Muscle of leg (tissue), 16 donors: ENCODE measurements at places on chromosomes 2 and 18. TPM values are rescaled to one million over a fixed set of nuclear protein-coding genes. Genes with fewer than 3 reads are reported as not detected.

- no peaks in the 10 kb centered on the region for H3K27me3 ChIP-seq
- H3K4me3 ChIP-seq, result no peak overlapping the region
- DNase-seq, result no peak
- H3K27ac ChIP-seq, result no peak overlapping the region
- no peaks in the 10 kb centered on the region for H3K4me1 ChIP-seq
- peaks cover 8% of the 10 kb centered on the region for H3K36me3 ChIP-seq
Measured at GRCh38 chr2:60891180-60891579, 9.8 kb downstream of the REL start.

DNA sequence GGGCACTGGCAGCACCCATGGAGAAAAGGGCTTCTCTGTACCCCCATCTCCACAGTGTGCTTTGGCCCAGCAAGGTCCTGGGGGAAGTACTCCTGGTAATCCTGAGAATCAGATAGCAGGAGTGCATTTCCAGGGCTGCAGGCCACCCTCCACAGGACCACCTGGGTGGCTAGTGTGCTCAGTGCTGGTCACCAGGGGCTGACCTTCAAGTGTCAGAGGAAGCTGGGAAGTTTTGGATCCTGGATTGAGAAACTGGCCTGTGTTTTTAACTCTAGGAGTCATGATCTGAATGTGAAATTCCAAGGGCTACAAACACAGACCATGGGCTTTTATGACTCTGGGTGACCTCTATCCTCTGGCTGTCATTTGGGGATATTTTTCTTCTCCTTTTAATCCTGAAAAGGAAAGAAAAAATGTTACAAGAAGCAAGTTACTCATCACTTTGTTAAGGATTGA, 9.3 kb downstream of the RHOB start:
- H3K27me3 ChIP-seq, result peaks cover 4% of the 10 kb centered on the region
- H3K4me3 ChIP-seq, result no peak overlapping the region
- DNase-seq, result no peak
- H3K4me1 ChIP-seq, result peaks cover 12% of the 10 kb centered on the region
- H3K36me3 ChIP-seq, result no peaks in the 10 kb centered on the region

DNA sequence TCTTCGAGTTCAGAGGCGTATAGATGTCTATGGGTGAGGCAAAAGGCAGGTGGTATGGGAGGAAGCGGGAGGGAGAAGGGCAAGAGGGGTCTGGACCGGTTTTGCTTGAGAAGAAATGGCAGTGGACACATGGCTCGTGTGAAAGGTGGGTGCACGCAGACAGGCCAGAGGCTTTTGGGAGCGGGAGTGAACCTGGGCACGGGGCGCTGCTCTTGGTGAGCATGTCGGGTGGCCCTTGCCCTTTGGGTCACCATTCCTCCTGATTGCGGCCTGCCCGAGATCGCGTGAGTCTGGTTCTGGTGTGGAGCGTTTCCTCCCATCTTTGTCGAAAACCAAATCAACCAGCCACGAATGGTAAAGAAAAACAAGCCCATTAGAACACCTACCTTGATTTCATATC, 12.6 kb downstream of the LDLRAD4 start:
- no peak overlapping the region for H3K4me3 ChIP-seq
- peaks cover 20% of the 10 kb centered on the region for H3K4me1 ChIP-seq
- H3K36me3 ChIP-seq, result no peaks in the 10 kb centered on the region
- DNase-seq, result no peak

DNA sequence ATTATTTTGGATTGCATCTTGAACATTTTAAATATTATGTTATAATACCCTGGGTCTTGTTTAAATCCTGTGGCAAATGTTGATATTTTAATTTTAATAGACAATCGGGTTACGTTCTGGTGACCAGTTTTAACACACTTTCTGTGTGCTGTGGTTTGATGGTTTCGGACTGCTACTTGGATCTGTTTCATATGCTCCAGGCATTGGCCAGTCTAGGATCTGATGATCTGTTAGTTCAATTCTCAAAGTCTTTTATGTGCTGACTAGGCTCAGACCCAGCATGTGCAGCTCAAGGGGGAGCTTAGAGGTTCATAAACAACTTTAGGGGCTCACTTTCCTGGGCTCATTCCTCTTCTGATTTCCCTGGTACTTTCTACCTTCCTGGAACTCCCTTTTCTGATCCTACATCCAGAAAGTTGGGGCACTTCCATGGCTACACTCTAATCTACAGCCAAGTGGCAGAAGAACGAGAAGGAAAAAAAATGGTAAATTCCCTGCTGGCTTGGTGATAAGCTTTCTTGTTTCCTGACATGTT, 5.0 kb upstream of the ZBTB14 start:
- peaks cover 6% of the 10 kb centered on the region for H3K27me3 ChIP-seq
- H3K27ac ChIP-seq, result no peak overlapping the region
- H3K4me3 ChIP-seq, result no peak overlapping the region
- DNase-seq, result no peak
- H3K4me1 ChIP-seq, result no peaks in the 10 kb centered on the region
- no peaks in the 10 kb centered on the region for H3K36me3 ChIP-seq

DNA sequence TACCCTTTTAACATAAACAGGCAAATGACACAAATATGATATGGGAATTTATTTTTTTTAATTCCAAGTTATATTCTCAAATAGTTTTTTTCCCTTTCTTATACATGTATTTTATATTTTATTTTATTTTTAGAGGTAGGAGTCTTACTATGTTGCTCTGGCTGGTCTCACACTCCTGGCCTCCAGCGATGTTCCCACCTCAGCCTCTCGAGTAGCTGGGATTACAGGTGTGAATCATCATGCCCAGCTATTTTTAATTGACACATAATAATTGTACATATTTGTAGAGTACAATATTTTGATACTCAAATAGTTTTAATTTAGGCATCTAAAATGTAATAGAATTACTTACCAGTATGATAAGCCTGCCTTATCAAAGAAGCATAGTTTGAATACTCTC, 12.2 kb downstream of the BAZ2B start:
- no peak overlapping the region for H3K4me3 ChIP-seq
- no peaks in the 10 kb centered on the region for H3K27me3 ChIP-seq
- no peak for DNase-seq
- no peak overlapping the region for H3K27ac ChIP-seq

- DNase-seq, result no peak
- H3K36me3 ChIP-seq, result no peaks in the 10 kb centered on the region
- no peak overlapping the region for H3K27ac ChIP-seq
- H3K4me1 ChIP-seq, result no peaks in the 10 kb centered on the region
- no peak overlapping the region for H3K4me3 ChIP-seq
Measured at GRCh38 chr2:141570474-141571131, 560.2 kb downstream of the LRP1B start.

GRCh38 chr2:221997100-221997499, 301.7 kb downstream of the PAX3 start:
- H3K27me3 ChIP-seq, result no peaks in the 10 kb centered on the region
- no peak overlapping the region for H3K27ac ChIP-seq
- H3K36me3 ChIP-seq, result no peaks in the 10 kb centered on the region
- H3K4me1 ChIP-seq, result no peaks in the 10 kb centered on the region
- H3K4me3 ChIP-seq, result no peak overlapping the region

GRCh38 chr2:231936491-231936890, 10.3 kb upstream of the NPPC start:
- DNase-seq, result no peak
- H3K27ac ChIP-seq, result no peak overlapping the region
- H3K4me1 ChIP-seq, result peaks cover 33% of the 10 kb centered on the region

DNA sequence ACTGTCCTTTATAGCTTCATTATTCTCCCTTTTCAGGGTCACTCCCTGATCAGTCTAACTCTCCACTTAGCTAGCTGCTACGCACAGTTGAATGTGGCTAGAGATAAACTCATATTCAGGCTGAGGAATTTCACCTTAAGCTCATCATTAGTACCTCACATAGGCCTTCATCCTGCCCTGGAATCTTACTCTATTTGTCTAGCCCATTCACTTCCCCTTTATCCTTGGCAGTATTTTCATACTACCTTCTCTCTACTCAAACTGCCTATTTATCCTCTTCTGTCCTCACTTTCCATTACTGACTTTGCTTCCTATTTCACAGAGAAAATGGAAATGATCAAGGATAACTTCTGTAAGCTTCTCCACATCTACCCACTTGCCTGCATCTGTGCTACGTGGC, 10.6 kb upstream of the DSC2 start:
- no peaks in the 10 kb centered on the region for H3K27me3 ChIP-seq
- no peak for DNase-seq
- no peaks in the 10 kb centered on the region for H3K4me1 ChIP-seq
- no peaks in the 10 kb centered on the region for H3K36me3 ChIP-seq
- no peak overlapping the region for H3K4me3 ChIP-seq

DNA sequence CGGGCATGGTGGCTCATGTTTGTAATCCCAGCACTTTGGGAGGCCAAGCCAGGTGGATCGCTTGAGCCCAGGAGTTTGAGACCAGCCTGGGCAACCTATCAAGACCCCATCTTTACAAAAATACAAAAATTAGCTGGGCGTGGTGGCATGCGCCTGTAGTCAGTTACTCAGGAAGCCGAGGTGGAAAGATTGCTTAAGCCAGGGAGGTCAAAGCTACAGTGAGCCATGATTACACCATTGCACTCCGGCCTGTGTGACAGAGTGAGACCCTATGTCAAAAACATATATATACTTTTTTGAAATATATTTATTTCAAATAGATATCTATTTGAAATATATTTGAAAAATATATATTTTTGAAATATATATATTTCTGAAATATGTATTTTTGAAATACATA, 10.9 kb downstream of the OSBPL1A start:
- H3K4me1 ChIP-seq, result peaks cover 17% of the 10 kb centered on the region
- no peaks in the 10 kb centered on the region for H3K36me3 ChIP-seq
- no peaks in the 10 kb centered on the region for H3K27me3 ChIP-seq
- H3K4me3 ChIP-seq, result no peak overlapping the region

DNA sequence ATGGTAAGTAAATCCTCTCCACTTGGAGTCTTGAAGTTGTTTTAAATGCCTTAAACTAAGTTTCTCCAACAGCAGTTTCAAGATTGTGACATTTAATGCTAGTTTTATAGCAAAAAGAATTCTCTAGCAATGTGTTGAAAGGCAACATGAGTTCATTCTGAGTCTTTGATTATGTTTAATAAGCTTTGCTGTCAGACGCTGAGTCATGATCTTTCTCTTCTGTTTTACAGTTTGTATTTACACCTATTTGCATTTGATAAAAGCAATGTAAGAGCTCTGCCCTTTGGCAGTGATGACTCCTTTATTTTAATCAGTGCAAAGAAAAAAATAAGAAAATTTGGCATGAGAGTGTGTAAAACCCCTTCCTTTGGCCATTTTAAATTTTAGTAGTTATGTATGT, 497.7 kb downstream of the STK39 start:
- no peak overlapping the region for H3K4me3 ChIP-seq
- H3K27me3 ChIP-seq, result no peaks in the 10 kb centered on the region
- H3K36me3 ChIP-seq, result no peaks in the 10 kb centered on the region

DNA sequence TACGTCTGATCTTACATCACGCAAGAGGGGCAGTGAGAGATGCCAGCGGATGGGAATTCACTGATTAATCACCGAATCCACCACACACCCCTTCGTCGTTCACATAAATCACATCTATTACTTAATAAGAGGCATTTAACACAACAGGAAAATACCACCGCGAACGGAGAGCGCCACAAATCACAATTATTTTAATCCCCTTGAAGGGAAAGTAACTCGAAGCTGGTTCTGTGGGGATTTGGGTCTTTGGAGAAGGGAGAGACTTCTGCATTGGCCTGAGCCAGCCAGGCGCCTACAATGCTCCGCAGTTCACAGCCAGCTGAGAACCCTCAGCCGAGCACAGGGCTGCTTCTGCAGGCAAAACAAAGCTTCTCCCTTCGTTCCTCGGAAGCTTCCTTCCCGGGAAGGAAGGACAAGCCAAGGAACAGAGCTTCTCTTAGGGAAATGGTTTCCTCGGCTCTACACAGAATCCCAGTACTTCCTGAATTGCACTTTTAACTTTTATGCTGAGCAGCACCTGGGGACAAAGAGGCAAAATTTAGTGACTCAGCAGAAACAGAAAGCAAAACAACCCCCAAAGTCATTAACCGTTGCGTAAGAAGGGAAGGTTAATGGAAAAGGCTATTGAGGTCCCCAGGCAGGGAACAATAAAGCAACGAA, at the start of gene LRP1B:
TSS of gene LRP1B (minus strand) at position 7 of the 660 bp plus-strand sequence. CDS start 287 bp downstream, outside the sequence.
- H3K27ac ChIP-seq, result no peak within 1 kb of the TSS
- H3K4me1 ChIP-seq, result peaks cover 5% of the 10 kb centered on the region
- DNase-seq, result peak; percentile 54
- no peaks in the 10 kb centered on the region for H3K36me3 ChIP-seq
- peak within 1 kb of the TSS; percentile 47 for H3K4me3 ChIP-seq

GRCh38 chr2:164203131-164203530, 418.2 kb downstream of the GRB14 start:
- H3K27ac ChIP-seq, result no peak overlapping the region
- H3K4me3 ChIP-seq, result no peak overlapping the region
- no peaks in the 10 kb centered on the region for H3K27me3 ChIP-seq

Gene SLC40A1
- 37.4 TPM for total RNA-seq

Gene ONECUT2
- 0.35 TPM for total RNA-seq

Gene SLC1A4
- 13.6 TPM for total RNA-seq

Gene IGFBP5
- 461 TPM for total RNA-seq

Gene HOXD12
- total RNA-seq, result not detected

Gene SMARCAL1
- 9.0 TPM for total RNA-seq
